ENCODE measurements at places on chromosomes 16 and 17. TPM values are rescaled to one million over a fixed set of nuclear protein-coding genes. Genes with fewer than 3 reads are reported as not detected.
A peak's percentile ranks its signal among the peaks of the same experiment; 100 is the strongest.

GRCh38 chr16:29702269-29702668, 23.3 kb downstream of the QPRT start:
- no peak for DNase-seq
- H3K27me3 ChIP-seq, result no peaks in the 10 kb centered on the region
- peaks cover 2% of the 10 kb centered on the region for H3K36me3 ChIP-seq
- no peak overlapping the region for H3K27ac ChIP-seq
- no peak overlapping the region for H3K4me3 ChIP-seq
- H3K4me1 ChIP-seq, result peaks cover 2% of the 10 kb centered on the region

- no peak for DNase-seq
- no peaks in the 10 kb centered on the region for H3K36me3 ChIP-seq
- no peaks in the 10 kb centered on the region for H3K27me3 ChIP-seq
- peaks cover 7% of the 10 kb centered on the region for H3K4me1 ChIP-seq
Observed at GRCh38 chr17:49850772-49851386, 3.0 kb upstream of the TAC4 start.

DNA sequence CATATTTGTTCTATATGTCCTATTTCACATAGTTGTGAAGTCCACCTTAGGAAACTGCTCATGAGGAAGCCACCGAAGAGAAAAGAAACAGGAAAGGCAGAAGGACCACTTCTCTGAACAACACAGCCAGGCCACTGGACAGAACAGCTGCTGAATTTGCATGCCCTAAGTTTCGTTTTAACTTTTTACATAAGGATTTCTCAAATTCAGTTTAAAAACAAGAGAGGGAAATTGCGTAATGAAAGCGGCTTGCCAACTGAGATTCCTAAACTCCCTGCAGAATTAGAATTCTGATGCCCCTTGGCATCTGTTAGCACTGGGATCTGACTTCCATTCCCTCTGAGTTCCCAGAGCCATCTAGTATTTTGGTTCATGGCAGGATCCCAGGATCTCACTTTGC, 5.0 kb upstream of the CCL8 start:
- no peaks in the 10 kb centered on the region for H3K36me3 ChIP-seq
- DNase-seq, result no peak
- H3K4me3 ChIP-seq, result no peak overlapping the region
- no peak overlapping the region for H3K27ac ChIP-seq
- no peaks in the 10 kb centered on the region for H3K4me1 ChIP-seq

DNA sequence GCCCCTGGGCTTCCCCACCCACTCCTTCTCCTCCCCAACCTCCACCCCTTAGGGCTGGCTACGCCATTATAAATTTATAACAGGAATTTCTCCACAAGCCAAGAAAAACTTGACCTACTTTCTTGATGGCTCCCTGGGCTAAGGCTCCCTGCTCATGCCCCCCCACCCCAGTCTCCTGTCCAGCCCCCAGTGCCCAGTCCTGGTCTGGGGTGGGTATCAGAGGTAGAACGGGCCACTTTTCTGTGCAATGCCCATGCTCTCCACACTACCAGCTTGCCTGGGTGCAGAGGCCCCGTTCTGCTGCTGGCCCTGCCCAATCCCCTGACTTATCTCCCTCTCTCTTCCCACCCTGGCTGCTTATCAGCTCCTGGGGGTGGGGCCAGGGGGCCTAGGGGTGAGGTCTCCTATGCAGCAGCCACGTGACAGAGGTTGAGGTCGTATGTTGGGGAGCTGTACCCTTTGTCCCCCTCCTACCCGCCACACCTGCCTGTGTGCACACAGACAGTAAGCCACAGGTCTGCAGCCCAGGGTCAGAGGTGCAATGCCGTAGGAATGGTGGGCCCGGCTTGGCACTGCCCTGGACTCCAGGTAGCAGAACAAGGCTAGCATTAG, 10.1 kb downstream of the THRA start:
- peaks cover 4% of the 10 kb centered on the region for H3K36me3 ChIP-seq
- H3K4me3 ChIP-seq, result peak overlapping the region; percentile 33
- DNase-seq, result peak; percentile 62
- H3K27ac ChIP-seq, result peak overlapping the region; percentile 92
- H3K27me3 ChIP-seq, result no peaks in the 10 kb centered on the region
- H3K4me1 ChIP-seq, result peaks cover 86% of the 10 kb centered on the region

- no peaks in the 10 kb centered on the region for H3K36me3 ChIP-seq
- no peaks in the 10 kb centered on the region for H3K4me1 ChIP-seq
- no peaks in the 10 kb centered on the region for H3K27me3 ChIP-seq
- no peak overlapping the region for H3K27ac ChIP-seq
- H3K4me3 ChIP-seq, result no peak overlapping the region
Observed at GRCh38 chr17:3959295-3959899, 4.8 kb downstream of the ATP2A3 start.

GRCh38 chr16:76121636-76122035, 155.6 kb upstream of the CNTNAP4 start:
- no peak for DNase-seq
- H3K36me3 ChIP-seq, result no peaks in the 10 kb centered on the region
- H3K4me1 ChIP-seq, result no peaks in the 10 kb centered on the region
- H3K27ac ChIP-seq, result no peak overlapping the region

- no peaks in the 10 kb centered on the region for H3K4me1 ChIP-seq
- H3K27me3 ChIP-seq, result no peaks in the 10 kb centered on the region
- no peak overlapping the region for H3K4me3 ChIP-seq
- no peak for DNase-seq
- H3K36me3 ChIP-seq, result no peaks in the 10 kb centered on the region
Observed at GRCh38 chr17:57779706-57780105, 34.6 kb upstream of the CCDC182 start.

DNA sequence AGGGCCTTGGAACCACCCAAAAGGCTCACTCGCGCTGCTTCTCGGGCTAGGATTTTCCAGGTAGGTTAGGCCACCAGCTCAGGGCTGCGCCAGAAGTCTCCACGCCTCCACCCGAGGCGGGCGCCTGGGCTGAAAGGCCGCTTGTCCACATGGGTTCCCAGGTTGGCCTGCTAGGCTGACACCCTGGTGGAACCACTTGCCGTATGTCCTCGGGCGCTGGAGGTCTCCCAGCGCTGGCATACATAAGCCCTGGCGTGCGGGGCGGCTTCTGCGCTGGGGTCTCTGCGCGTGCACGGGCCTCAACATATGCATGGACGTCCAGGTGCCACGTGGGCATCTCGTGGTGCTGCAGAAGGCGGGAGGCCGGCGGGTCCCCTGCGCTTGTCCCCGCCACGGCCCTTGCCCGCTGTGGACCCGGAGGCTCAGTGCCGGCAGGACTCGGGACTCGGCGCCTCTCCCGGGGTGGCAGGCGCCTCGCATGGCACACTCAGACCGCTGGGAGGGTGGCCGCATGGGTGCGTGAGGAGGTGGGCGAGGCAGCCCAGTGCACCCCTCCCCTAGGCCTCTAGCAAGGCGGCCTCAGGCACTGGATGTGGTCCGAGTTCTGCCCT, 47.2 kb upstream of the ZNF629 start:
- no peaks in the 10 kb centered on the region for H3K36me3 ChIP-seq
- no peak overlapping the region for H3K27ac ChIP-seq
- H3K4me3 ChIP-seq, result no peak overlapping the region
- DNase-seq, result no peak
- peaks cover 5% of the 10 kb centered on the region for H3K4me1 ChIP-seq

DNA sequence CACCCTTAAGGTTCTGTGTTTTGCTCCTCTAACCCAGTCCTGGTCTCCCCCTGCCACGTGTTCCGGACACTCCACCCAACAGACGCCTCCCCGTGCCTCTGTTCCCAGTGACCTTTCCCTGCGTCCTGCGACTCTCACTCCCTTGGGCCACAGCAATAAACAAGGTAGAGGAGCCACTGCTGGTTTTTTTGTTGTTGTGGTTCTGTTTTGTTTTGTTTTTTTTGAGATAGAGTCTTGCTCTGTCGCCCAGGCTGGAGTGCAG, 3.7 kb upstream of the NPW start:
- no peaks in the 10 kb centered on the region for H3K36me3 ChIP-seq
- no peak overlapping the region for H3K4me3 ChIP-seq
- H3K27me3 ChIP-seq, result no peaks in the 10 kb centered on the region
- no peak for DNase-seq
- no peak overlapping the region for H3K27ac ChIP-seq

DNA sequence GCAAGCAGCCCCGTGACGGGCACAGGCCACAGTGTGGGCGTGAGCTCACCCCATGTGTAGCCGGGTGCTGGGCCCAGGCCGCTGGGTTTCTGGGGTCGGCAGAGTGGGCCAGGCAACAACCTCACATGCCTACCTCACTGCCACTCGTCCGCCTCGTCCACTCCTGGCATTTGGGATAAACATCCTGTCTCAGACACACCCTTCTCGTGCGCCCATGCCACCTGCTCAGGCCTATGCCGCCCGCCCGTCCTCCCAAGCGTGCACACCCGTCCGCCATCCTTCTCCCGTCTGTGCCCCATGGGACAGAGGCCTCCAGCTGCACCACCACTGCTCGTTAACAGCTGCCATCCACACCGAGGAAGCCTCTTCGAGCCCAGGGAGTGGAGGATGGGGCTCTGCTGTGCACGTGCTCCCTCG, 64.3 kb downstream of the KLHDC4 start:
- no peaks in the 10 kb centered on the region for H3K36me3 ChIP-seq
- no peak for DNase-seq
- peaks cover 2% of the 10 kb centered on the region for H3K4me1 ChIP-seq
- no peaks in the 10 kb centered on the region for H3K27me3 ChIP-seq
- no peak overlapping the region for H3K27ac ChIP-seq

GRCh38 chr16:66274335-66275110, 92.0 kb upstream of the CDH5 start:
- DNase-seq, result no peak
- H3K36me3 ChIP-seq, result no peaks in the 10 kb centered on the region
- H3K27ac ChIP-seq, result no peak overlapping the region
- H3K27me3 ChIP-seq, result no peaks in the 10 kb centered on the region
- no peak overlapping the region for H3K4me3 ChIP-seq

DNA sequence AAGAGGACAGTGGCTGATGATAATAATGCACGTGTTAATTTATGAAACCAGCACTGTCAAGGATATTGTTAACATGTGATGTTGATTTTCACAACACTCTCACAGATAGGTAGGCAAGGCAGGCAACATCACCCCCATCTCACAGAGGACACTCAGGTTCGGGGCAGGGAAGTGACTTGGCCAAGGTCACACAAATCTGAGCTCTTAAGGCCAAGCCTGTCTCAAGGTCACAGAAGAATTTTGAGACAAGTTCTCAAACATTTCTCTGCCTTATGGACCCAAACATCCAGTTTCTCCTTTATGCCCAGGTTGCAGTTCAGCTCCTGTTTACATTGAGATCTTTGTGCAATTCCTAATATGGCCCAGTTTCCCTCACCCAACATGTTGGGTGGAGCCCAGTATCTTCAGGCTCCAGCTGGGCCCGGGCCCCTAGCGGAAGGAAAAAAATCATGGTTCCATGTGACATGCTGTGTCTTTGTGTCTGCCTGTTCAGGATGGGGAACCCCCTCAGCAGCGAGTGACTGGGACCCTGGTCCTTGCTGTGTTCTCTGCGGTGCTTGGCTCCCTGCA, 1.3 kb downstream of the SLC2A4 start:
- no peak overlapping the region for H3K4me3 ChIP-seq
- H3K27me3 ChIP-seq, result no peaks in the 10 kb centered on the region
- peaks cover 14% of the 10 kb centered on the region for H3K4me1 ChIP-seq
- no peak for DNase-seq

GRCh38 chr17:58112970-58113631, 29.9 kb downstream of the DYNLL2 start:
- H3K27me3 ChIP-seq, result no peaks in the 10 kb centered on the region
- H3K36me3 ChIP-seq, result no peaks in the 10 kb centered on the region
- no peaks in the 10 kb centered on the region for H3K4me1 ChIP-seq
- no peak overlapping the region for H3K27ac ChIP-seq
- H3K4me3 ChIP-seq, result no peak overlapping the region
- DNase-seq, result peak; percentile 84

DNA sequence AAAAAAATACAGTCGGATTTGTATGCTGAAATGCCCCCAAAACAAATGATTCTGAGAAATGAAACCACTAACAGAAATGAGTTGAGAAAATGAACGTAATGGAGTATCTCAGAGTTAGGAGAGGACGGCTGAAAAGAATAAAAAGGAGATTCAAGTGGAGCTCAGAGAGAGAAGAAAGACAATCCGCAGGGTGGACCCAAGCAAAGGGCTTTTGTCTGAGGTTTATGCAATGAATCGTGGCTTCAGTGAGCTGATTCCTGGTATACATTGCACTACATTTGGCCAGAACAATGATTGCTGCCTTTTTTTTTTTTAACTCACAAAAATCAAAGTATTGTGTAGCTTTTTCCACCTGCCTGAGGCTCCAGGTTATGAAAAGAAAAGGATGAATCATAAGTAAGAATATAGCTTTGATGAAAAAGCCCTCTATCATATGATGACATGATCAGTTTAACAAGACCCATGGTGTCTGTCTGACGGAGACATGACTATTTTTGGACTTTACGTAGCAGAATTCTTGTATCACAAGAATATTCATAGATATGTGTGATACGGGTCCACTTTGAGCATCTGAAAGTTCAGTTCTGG, 4.4 kb upstream of the MED9 start:
- H3K36me3 ChIP-seq, result no peaks in the 10 kb centered on the region
- H3K4me1 ChIP-seq, result no peaks in the 10 kb centered on the region
- no peaks in the 10 kb centered on the region for H3K27me3 ChIP-seq
- H3K27ac ChIP-seq, result no peak overlapping the region
- no peak overlapping the region for H3K4me3 ChIP-seq
- DNase-seq, result no peak

DNA sequence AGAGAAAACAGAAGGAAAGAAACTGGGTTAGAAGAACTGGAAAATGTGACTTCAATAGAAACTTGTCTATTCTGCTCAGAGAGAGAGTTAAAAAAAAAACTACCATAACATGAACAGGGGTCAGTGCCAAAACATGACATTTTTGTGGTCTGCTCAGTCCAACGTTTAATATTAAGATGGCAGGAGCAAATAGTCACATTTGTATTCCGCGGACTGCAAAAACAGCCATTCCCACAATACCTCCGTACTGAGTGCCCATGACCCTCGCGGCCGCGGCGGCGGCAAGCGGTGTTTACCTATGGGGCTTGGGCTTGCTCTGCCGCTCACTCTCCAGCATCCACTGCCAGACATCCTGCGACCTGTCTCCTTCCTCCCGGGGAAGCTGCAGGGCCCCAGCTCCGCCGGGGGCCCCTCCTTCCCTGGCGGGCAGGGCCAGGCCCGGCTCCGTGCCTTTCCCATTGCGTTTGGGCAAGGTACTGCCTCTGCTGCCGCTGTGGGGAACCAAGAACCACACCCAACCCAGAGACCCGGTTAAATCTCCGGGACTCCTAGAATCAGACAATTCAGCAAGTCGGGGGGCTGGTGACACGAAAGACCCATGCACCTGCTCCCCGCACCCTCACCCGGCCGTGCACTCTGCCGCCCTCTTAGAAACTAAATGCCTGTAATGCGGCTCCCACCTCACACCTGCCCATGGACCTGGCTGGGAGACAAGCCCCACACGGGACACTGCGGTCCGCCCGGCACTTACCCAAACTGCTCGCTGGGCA, 24.7 kb downstream of the AXIN2 start:
- H3K27ac ChIP-seq, result no peak overlapping the region
- H3K4me1 ChIP-seq, result no peaks in the 10 kb centered on the region
- no peaks in the 10 kb centered on the region for H3K27me3 ChIP-seq
- no peak overlapping the region for H3K4me3 ChIP-seq
- peaks cover 10% of the 10 kb centered on the region for H3K36me3 ChIP-seq

AANAT gene
- not detected for polyA plus RNA-seq

KRT10 gene
- polyA plus RNA-seq, result 50.9 TPM

ITGB3 gene
- polyA plus RNA-seq, result 7.1 TPM

All from kidney (tissue), 22 donors.